ENCODE measurements at places on chromosomes 2 and 18. TPM values are rescaled to one million over a fixed set of nuclear protein-coding genes. Genes with fewer than 3 reads are reported as not detected.

CAPN14 gene
- not detected for total RNA-seq

THSD7B gene
- 0.13 TPM for total RNA-seq

SALL3 gene
- not detected for total RNA-seq

RUFY4 gene
- total RNA-seq, result not detected

DSG1 gene
- not detected for total RNA-seq

KCNF1 gene
- total RNA-seq, result 0.26 TPM

OSBPL6 gene
- total RNA-seq, result 2.9 TPM

DCDC2C gene
- total RNA-seq, result not detected

IL36RN gene
- not detected for total RNA-seq

NFATC1 gene
- total RNA-seq, result 7.6 TPM

RASGRP3 gene
- total RNA-seq, result 1.9 TPM

BOLL gene
- total RNA-seq, result 0.08 TPM

HRH4 gene
- total RNA-seq, result not detected

RAB6D gene
- total RNA-seq, result not detected

MROH2A gene
- total RNA-seq, result not detected

CRYGC gene
- not detected for total RNA-seq

PLEKHH2 gene
- 5.2 TPM for total RNA-seq

IL37 gene
- not detected for total RNA-seq

PAX3 gene
- not detected for total RNA-seq

LYPD1 gene
- 0.64 TPM for total RNA-seq

CFAP65 gene
- not detected for total RNA-seq

COL6A3 gene
- total RNA-seq, result 2,045 TPM

RBMS1 gene
- total RNA-seq, result 119 TPM

INHA gene
- total RNA-seq, result not detected

SCN9A gene
- total RNA-seq, result 1.0 TPM

MOCOS gene
- total RNA-seq, result 1.4 TPM

EML6 gene
- not detected for total RNA-seq

UGT1A8 gene
- total RNA-seq, result not detected

GALNT3 gene
- 3.6 TPM for total RNA-seq

ZEB2 gene
- 112 TPM for total RNA-seq

TXNDC2 gene
- total RNA-seq, result 0.64 TPM

GAL3ST2 gene
- total RNA-seq, result 0.64 TPM

CHRNG gene
- total RNA-seq, result 3.3 TPM

RESP18 gene
- total RNA-seq, result not detected

RBM43 gene
- total RNA-seq, result 3.6 TPM

TSGA10 gene
- 0.72 TPM for total RNA-seq
